ENCODE measurements at places on chromosomes 4 and X. TPM values are rescaled to one million over a fixed set of nuclear protein-coding genes. Genes with fewer than 3 reads are reported as not detected.

- peaks cover 7% of the 10 kb centered on the region for H3K4me1 ChIP-seq
- peaks cover 12% of the 10 kb centered on the region for H3K36me3 ChIP-seq
- no peak overlapping the region for H3K27ac ChIP-seq
- no peak for DNase-seq
These were observed 870.2 kb downstream of the ADGRL3 start for GRCh38 chr4:62070291-62070852.

DNA sequence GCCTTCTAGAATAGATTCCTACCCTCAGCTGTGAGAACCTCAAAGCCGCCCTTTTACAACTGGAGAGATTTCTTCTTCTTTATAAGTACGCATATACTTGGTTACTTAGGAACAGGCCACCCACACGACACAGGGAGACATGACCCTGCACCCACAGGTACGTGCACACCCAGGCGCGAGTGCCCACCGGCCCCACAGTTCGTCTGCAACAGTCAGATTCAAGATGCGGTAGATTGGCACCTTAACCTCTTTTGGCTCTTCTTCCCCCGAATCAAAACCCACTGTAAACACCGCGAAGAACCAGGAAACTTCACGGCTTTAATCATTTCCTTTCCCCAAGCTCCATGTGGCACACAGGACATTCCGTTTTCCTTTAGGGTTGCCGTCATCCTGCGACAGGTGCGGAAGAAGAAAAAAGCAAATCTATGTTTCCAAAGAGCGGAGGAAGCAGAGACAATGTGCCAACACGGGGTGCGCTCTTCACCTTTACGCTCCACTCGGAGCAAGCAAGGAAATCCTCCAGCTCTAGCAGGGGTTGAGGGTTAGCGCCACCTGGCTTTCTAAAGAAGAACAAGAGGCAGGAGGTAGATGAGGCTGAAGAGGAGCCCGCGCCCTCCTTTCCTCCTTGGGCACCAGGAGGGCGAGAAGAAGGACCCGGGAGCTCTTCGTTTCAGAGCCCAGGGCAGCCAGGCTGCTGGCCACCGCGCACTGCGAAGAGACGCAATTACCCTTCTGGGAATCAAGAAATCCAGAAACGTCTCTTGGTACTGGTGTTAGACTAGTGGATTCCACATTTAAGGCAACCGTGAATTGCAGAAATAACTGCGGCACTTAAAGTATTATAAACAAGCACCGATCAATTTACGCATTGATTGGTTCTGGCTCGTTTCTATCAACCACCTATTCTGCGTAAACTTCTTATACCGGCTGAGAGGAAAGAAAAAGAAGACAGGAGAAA, 35.7 kb downstream of the HAND2 start:
- no peak overlapping the region for H3K27ac ChIP-seq
- DNase-seq, result no peak
- H3K4me1 ChIP-seq, result peaks cover 28% of the 10 kb centered on the region

GRCh38 chr4:114783215-114783595, 184.6 kb downstream of the UGT8 start:
- no peak overlapping the region for H3K4me3 ChIP-seq
- peaks cover 1% of the 10 kb centered on the region for H3K27me3 ChIP-seq
- peak overlapping the region; percentile 9 for H3K27ac ChIP-seq
- no peak for DNase-seq
- H3K4me1 ChIP-seq, result peaks cover 19% of the 10 kb centered on the region

GRCh38 chr4:114874321-114874720, 239.1 kb downstream of the NDST4 start:
- no peaks in the 10 kb centered on the region for H3K4me1 ChIP-seq
- H3K36me3 ChIP-seq, result no peaks in the 10 kb centered on the region

RPGR gene
- total RNA-seq, result 12.1 TPM

DNA sequence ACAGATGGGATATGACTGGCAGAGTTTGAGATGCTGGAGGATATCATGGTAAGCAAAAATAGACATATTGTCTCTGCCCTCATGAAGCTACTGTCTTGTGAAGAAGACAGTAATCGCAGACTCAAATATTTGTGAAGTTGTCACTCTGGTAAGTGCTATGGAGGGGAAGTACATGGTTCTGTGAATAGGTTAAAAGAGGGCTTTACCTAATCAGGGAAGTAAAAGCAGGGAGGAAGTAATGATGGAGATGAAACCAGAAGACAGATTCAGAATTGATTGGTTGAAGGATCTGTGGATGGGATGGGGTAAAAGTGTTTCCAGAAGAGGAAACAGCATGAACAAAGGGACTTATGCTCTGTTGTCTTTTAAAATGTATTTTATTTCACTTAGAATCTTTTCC, 19.3 kb upstream of the MAGED1 start:
- no peaks in the 10 kb centered on the region for H3K27me3 ChIP-seq
- H3K36me3 ChIP-seq, result peaks cover 7% of the 10 kb centered on the region
- H3K4me3 ChIP-seq, result no peak overlapping the region
- H3K27ac ChIP-seq, result no peak overlapping the region
- no peaks in the 10 kb centered on the region for H3K4me1 ChIP-seq

DNA sequence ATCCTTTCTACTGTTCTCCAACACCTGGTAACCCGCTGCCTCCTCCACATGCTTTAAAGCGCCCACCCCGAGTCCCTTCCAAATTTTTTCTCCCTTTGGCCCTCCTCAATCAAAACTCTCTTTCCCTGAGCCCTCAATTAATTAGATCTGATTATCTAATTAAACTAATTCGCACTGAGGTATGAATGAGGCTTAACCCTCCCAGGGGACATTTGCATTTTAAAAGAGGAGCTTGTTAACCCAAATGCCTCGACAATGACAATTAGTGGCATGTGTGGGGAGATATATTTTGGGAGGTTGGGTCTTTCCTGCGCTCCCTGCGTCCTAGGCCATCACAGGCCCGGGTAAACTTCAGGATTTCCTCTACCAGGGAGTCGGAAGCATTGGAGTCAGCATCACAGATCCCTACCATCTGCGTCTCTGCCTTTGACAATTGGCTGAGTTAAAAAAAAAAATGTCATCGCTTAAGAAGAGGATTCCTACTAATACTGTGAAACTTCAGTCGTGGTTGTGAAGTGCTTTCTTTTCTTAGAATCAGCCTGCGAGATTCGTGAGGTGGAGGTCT, 50.6 kb downstream of the TENM3 start:
- DNase-seq, result no peak
- H3K36me3 ChIP-seq, result peaks cover 2% of the 10 kb centered on the region
- no peaks in the 10 kb centered on the region for H3K27me3 ChIP-seq
- no peak overlapping the region for H3K4me3 ChIP-seq
- H3K4me1 ChIP-seq, result peaks cover 6% of the 10 kb centered on the region
- no peak overlapping the region for H3K27ac ChIP-seq

- H3K27ac ChIP-seq, result no peak overlapping the region
- H3K36me3 ChIP-seq, result no peaks in the 10 kb centered on the region
- DNase-seq, result no peak
- no peaks in the 10 kb centered on the region for H3K4me1 ChIP-seq
These were observed 100.8 kb downstream of the SPIN4 start for GRCh38 chrX:63250253-63250868.

DNA sequence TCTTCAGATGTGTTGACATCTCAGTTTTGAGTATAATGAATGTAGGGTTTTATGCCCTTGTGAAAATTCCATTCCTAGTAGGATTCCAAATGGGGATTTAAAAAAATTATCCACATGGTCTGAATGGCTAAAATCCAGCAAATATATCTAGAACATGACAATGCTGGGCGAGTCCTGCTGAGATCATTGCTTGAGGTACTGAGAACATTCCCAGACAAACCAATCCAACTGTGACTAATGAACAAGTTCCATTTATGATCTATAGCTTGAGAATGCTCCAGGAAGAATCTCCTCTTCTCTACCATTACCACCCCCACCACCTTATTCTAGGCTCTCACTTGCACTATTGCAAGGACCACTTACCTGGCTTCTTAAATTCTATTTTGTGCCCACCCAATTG, 77.2 kb upstream of the IL1RAPL2 start:
- H3K4me3 ChIP-seq, result no peak overlapping the region
- H3K4me1 ChIP-seq, result no peaks in the 10 kb centered on the region
- H3K27me3 ChIP-seq, result peaks cover 11% of the 10 kb centered on the region
